ENCODE measurements at places on chromosomes 3 and 15.

DNA sequence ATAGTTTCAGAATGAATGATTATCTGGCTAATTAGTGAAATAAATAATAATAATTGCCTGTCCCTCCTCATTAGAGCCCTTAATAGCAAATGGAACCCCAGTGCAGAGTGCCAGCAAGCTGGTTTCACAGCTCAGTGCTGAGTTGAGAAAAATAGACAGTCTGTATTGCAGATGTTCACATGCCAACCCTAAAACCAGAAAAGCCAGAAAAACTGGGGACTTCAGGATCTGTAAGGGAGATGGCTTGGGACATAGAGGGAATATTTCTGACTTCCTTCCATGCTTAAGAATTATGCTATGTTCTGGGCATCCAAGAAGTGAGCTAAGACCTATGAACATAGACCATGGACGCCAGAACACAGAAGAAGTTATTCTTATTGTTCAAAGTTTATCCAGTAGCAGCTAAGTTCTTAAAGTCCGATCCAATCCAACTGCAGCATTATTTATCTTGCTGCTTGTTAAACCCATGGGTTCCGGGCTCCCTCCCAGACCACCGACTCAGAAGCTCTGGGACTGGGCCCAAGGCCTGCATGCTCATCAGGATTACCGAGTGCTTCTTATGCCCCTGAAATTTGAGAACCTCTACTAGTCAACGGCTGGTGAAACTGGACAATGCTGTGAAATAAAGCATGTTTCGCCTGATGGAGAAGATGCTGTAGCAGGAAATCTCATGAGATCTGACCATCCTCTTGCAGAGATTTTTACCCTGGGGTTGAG is 158.3 kb downstream of the FOXB1 start:
- no peak for DNase-seq

DNA sequence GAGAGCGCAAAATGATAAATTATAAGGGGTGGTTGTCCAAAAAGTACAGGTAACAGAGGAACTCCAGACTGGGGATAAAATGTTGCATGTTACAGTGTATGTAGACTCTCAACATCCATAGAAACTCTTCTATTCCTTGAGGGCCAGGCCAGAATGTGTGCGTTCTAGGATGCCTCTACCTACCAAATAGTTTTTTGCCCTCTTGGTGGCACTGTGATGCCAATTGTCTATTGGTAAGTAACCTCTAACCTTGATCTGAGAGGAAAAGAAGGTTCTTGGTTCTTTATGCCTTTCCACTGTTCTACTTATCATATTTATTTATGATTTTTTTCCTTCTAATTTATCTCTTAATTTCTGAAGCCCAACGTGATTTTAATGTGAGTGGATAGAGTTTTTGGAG is 424.6 kb downstream of the GRM7 start:
- no peak for DNase-seq

- no peak for DNase-seq
These were observed 15.1 kb upstream of the TOPAZ1 start for GRCh38 chr3:44226573-44226972.

DNA sequence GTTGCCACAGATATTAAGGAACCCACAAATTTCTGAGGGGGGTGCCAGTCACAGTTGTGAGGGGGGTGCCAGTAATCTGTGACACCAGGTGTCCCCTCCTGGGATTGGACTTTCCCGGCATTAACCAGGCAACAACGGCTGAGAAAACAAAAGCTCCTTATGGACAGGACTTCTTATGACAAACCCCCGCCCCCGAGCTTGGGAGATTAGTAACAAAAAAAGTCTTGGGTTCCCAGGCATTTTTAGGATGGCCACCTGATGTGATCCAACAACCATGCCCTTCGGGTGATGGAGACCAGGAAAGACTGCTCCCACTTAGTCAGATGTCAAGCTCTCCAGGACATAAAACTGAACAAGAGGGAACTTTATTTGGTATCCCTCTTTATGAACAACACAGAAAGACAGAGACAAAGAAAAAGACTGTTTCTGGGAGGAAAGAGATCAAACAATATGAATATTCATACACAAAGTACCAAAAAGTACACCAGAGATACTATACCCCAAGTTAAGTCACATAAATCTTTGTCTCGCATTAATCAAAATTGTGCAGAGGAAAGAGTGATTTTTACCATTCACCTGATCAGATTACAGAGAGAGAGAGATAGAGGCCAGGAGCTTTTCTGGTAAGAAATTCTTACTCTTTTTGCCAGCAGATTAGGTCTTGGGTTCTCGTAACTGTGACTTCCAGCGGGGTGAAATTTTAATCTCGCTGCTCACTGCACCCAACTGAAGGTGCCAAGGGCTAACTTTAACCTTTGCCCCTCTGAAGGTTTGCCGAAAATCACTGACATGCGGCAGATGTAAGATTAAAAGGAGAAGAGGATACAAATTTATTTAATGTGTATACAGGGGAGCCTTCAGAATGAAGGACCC is 61.6 kb downstream of the OSTN start:
- no peak for DNase-seq

DNA sequence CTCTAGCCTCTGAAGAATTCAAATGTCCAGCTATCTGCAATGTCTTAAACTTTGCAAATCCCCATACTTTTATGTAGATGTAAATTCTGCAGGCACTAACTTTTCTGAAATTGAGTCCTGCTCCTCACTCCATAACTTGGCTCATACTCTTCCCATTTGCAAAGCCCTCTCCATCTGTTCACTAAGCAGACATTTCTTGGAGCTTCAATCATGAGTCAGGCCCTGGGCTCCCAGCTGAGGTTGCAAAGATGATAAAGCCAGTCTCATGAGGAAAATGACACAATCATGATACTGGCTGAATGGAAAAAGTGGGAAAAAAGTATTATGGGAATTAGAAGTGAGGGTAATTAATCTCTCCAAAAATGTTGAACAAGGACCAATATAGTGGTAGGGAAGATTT is 507.6 kb downstream of the NR2F2 start:
- no peak for DNase-seq

Measured in fibroblast of skin of left biceps (primary cell).